ENCODE measurements at places on chromosomes 16 and 17.

GRCh38 chr16:52597772-52598483, 51.0 kb upstream of the TOX3 start:
- DNase-seq = no peak

DNA sequence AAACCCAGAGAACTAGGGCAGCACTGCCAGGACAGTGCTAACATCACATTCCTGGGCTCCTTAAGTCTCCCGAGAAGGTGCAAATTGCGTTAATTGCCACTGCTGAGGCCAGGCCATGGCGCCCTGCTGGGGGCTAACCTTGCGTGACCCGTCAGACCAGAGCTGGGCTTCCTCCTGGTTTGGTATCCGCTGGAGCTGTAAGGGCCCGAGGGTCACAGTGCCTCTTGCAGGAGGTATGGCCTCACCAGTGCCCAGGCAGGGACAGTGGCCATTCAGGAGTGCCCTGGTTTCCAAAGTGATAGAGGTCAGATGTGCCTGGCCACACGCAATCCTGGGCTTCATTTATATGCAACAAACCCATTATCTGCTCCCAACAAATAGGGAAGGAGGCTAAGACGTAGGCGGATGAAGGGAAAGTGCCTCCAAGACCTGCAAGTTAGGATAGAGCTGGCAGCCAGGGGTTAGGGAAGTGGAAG, 17.7 kb upstream of the ADCY9 start:
- DNase-seq = no peak

DNA sequence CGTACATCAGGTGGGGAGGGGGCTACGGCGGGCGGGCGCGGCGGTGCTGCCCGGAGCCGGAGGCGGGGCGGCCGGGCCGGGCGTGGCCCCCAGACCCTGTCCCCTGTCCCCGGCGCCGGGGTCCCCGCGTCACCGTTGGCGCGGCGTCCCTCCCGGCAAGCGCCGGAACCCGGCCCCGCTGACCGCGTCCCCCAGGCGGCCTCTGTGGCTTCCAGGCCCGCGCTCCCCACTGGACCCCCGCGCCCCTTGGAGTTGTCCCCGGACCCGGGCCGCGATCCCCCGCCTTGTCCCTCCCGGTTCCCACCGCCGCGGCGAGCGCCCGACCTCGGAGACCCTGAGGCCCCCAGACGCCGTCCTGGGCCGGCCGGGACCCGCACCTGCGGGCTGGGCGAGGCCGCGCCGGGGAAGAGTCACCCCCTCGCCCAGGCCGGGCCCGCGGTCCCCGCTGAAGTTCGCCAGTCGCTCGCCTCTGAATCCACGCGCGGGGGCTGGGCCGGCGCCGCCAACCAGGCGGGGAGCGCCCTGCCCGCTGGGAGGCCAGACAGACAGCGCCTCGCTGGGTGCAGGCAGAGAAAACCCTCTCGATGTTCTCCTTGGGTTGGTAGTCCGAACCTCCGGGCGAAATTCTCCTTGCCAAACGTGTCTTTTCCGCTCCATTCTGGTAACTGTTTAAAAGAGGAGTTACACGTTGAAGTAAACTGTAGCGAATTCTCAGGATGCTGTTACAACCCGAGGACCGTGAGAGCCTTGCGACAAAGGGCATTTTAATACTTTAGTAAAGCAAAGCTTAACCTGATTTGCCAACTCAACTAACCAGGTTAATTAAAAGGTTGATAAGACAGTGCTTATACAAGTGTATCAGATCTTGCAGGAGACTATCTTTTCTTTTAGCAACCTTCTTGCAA, 761 bp downstream of the GAN start:
- DNase-seq = peak; percentile 82

DNA sequence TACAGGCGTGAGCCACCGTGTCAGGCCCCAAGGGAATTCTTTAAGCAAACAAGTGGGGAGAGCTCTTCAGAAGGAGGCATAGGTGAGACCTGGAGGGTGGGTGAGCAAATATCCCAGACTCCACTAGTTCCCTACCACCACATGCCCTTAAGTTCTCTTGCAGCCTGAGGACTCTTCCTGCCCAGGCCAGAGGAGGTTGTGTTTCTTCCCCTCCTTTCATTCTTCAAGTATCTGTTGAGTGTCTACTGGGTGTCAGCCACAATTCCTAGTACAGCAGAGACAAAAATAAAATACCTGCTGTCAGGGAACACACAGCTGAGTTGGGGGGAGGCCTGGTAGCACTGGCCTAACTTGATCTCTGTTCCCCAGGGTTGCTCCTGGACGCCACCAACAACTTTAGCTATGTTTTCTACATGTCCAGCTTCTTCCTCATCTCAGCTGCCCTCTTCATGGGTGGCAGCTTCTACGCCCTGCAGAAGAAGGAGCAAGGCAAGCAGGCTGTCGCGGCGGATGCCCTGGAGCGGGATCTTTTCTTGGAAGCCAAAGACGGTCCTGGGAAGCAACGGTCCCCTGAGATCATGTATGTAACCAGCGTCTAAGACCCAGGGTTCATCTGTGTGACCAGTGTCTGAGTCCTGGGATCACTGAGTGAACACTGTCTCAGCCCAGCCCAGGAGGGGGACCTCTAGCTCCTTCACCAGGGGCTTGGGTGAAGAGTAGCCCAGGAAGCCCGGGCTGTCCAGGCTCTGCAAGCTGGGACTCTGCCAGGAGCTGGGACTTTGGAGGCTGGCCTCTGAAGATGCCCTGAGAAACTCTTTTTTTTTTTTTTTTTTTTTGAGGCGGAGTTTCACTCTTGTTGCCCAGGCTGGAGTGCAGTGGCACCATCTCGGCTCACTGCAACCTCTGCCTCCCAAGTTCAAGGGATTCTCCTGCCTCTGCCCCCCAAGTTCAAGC, 5.9 kb upstream of the ARMC7 start:
- DNase-seq = no peak

- DNase-seq = no peak
Observed at GRCh38 chr16:6356911-6357310, 975.7 kb upstream of the RBFOX1 start.

- no peak for DNase-seq
Observed at GRCh38 chr16:50796829-50797228, 54.9 kb downstream of the CYLD start.

GRCh38 chr16:50204453-50205108, 51.5 kb downstream of the TENT4B start:
- DNase-seq = no peak

GRCh38 chr17:334974-335481, 17.6 kb downstream of the RPH3AL start:
- DNase-seq = peak; percentile 59

DNA sequence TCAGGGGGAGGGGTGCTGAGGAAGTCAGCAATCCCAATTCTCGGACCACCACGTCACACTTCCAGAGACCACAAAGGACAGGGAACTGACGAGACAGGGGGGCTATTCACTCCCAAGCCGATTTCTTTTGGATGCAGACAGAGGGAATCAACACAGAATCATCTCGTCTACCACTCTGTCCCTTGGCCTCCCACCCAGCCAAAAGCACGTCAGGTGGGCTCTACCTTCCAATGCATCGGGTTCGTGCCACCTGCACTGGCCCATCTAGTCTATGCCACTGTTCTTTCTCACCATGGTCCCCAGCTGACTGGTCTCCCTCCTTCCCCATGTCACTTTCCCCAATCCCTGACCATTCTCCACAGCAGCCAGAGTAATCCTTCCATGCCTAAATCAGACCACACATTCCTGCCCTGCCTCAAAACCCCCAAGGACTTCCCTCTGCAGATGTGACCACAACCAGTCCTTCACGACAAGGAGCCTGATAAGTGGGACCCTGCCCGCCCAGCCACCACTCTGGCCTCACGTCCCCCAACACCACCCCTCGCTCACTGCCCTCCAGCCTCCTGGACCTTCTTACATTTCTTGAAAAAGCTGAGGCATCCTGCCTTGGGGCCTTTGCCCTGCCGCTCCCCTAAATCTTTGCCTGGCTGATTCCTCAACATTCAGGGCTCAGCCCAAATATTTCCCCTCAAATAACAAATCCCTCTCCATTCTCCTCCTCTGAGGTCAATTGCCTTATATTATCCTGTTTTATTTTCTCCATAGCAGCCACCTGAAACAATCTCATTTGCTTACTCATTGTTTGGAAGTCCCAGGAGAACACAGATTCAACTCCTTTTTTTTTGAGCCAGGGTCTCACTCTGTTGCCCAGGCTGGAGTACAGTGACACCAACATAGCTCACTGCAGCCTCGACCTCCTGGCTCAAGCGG, 70.4 kb downstream of the IL21R start:
- no peak for DNase-seq

DNA sequence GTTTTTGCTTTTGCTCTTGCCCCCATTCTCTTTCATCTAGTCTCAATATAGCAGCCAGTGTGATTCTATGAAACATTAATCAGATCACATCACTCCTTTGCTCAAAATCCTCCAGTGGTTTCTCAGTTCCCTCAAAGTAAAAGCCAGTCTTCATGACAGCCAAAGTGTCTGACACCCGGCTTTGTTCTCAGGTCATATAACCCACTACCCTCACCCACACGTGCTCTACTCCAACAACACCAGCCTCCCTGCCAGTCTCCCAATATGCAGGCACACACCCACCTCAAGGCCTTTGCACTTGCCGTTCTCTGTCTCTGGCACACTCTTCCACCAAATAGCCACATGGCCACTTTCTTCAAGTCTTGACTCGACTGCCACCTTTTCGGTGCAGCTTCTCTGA, 4.4 kb downstream of the MTMR4 start:
- no peak for DNase-seq

GRCh38 chr17:31663576-31663975, 195.5 kb downstream of the COPRS start:
- DNase-seq = no peak

DNA sequence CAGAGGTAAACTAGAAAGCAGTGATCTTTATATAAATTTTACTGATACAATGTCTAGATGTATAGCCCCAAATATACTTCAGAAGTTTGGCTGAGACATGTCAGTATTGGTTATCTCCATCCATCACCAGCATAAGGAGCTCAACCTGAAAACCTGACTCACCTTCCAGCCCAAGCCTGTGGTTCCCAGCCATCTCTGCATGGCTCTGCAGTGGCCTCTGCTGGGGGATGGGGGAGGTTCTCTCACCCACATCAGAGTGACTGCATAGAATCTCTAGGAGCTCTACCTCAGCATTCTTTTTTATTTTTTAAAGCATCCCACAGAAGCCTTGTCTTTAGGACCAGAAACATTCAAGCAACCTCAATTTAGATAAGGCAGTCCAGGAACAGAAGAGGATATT, 27.3 kb downstream of the USP7 start:
- no peak for DNase-seq

DNA sequence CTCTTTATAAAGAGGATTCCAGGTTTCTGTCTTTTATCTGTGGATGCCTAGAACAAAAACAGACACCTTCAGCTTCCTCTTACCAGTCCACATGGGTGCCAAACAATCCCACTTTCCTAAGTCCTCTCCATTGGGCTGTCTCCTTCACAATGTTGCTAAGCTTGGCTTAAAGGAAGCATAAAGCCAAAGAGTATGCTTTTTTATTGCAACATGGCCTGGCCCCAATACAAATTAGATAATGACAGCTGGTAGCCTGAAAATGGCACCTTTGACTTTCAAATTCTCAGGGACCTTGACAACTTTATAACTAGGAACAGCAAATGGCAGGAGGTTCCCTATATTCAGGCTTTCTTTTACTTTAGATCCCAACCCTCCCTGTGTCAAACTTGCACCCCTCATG, 55.8 kb downstream of the SLFN5 start:
- no peak for DNase-seq

DNA sequence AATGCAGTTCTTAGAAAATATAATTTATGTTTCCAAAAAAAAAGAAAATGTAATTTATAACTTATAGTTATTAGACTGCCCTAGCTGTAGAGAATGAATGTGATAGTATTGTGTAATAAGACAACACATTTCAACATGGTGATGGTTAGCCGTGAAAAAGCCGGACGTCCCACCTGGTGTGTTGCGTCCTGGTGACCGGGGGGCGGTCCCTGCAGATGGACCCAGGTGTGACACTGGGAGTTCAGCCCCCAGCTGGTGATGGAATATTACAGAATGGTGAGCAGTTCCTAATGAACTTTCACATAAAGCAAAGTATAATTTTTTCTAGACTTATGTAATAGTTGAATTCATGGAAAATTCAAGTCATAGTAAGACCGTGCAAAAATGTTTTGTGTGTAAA, 132.8 kb downstream of the LAT start:
- DNase-seq = no peak

- DNase-seq = no peak
Observed at GRCh38 chr16:22326369-22326652, 29.1 kb downstream of the POLR3E start.

DNA sequence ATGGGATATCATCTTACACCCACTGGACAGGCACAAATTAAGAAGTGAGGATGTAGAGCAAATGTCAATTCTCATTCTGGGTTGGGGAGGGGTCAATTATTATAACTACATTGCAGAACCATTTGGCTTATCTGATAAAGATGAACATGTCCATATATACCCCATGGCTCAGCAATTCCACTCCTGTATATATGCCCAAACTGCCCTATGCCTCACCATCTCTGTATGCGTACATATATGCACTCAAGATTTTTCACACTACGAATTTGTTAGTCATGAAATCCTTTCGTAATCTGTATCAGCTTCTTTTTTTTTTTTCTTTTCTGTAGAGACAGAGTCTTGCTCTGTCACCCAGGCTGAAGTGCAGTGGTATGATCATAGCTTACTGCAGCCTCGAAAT, 20.8 kb upstream of the CNEP1R1 start:
- no peak for DNase-seq

- DNase-seq = no peak
Observed at GRCh38 chr17:51366866-51367265, 106.5 kb downstream of the UTP18 start.

GRCh38 chr17:80441133-80441578, 26.2 kb downstream of the ENDOV start:
- DNase-seq = no peak

DNA sequence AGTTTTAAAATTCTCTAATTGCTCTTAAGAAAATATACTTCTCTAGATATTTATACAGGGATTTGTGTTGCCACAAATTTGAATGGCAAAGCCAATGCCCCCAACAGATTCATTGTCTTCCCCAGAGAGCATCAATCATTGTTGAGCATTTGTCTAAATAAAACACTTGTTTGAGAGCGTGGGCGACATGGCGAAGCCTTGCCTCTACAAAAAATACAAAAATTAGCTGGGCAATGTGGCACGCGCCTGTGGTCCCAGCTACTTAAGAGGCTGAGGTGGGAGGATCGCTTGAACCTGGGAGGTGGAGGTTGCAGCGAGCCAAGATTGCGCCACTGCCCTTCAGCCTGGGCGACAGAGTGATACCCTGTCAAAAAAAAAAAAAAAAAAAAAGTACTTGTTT, 13.4 kb upstream of the SRSF1 start:
- no peak for DNase-seq

DNA sequence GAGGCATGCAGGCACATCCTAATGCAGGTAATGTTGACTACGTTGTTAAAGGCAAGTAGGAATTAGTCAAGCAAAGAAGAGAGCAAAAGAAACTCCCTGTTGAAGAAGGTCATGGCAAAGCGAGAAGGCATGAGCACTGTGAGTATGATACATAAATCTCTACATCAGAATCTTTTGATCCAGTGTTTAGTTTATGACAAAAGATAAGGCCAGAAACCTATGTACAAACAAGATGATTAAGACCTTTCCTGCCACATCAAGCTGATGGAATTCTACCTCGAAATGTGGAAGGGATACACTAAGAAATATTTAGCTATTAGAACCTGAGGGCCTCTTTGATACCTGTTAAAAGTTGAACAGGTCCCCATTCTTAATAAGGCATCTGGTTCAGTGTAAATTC, 20.2 kb downstream of the SYCE1L start:
- DNase-seq = no peak

GRCh38 chr17:81256616-81257015, 17.5 kb downstream of the NDUFAF8 start:
- no peak for DNase-seq

Measured in upper lobe of right lung (tissue), 1 donor.